ENCODE measurements at places on chromosomes 6 and 20.

- no peak for DNase-seq
These were observed 522.5 kb downstream of the EPM2A start for GRCh38 chr6:145212813-145213212.

DNA sequence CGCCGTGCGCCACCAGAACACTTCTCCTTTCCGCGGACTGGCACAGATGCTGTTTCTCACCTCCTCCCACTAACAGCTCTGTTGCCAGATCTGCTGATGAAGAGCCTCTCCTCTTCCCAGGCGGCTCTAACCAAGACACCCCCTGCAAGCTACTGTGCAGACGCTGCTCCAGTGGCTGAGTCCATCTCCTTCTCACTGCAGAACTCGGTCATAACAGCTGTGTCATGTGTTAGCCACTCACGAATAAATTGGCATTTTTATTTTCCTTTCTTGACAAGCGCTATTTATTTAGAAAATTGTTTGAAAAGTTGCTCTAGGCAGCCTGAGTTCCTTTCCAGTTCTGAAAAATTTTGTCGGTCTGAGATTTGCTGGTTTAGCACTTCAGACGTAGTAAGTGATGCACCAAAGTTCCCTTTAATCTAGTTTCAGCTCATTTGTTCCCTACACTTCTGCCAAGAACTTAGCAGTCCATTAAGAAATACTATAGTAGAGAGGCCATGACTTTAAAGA, 12.8 kb upstream of the PLEKHG1 start:
- DNase-seq: no peak

DNA sequence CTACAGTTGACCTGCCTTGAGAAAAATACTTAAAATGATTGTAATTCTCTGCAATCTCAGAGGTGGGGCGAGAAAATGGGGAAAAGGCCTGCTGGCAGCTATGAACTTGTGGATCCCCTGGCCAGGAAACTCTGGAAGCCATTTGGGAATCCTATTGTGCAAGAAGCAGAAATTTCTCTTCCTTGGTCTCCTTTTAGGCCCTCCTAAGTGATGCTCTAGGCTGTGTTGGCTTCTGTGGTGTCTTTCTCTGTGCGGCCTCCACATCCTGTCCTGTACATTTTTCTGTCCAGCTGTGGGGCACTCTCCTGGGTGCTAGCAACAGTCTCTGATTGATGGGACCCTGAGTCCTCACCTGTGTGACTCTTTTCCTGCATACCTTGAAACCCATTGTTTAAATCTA, 290.9 kb downstream of the FARS2 start:
- DNase-seq: no peak

DNA sequence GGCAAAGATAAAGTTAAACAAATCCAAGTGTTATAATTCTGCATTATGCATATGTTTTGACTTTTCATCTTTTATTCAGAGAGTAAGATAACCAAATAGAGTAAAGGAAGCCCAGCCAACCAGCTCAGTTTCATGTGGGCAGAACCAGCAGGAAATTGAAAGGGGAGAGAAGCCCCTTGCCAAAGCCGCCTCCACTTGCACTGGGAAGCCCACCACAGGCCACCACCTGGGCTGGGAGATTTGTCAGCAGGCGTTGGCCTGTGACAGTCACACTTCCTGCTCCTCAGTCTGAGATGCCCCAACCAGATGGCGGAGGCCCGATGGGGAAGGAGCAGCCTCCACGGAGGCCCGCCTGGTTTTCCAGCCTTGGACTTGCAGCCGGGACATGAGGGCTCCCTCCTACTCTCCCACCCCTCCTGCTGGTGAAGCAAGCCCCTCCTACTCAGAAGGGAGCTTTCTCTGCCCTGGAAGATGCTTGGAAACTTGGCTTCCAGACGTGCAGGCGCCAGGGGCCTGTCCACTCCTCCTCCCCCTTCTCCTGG, 166.8 kb upstream of the SULF2 start:
- no peak for DNase-seq

GRCh38 chr6:32796848-32797776, 19.7 kb downstream of the HLA-DOB start:
- DNase-seq: peak; percentile 50

DNA sequence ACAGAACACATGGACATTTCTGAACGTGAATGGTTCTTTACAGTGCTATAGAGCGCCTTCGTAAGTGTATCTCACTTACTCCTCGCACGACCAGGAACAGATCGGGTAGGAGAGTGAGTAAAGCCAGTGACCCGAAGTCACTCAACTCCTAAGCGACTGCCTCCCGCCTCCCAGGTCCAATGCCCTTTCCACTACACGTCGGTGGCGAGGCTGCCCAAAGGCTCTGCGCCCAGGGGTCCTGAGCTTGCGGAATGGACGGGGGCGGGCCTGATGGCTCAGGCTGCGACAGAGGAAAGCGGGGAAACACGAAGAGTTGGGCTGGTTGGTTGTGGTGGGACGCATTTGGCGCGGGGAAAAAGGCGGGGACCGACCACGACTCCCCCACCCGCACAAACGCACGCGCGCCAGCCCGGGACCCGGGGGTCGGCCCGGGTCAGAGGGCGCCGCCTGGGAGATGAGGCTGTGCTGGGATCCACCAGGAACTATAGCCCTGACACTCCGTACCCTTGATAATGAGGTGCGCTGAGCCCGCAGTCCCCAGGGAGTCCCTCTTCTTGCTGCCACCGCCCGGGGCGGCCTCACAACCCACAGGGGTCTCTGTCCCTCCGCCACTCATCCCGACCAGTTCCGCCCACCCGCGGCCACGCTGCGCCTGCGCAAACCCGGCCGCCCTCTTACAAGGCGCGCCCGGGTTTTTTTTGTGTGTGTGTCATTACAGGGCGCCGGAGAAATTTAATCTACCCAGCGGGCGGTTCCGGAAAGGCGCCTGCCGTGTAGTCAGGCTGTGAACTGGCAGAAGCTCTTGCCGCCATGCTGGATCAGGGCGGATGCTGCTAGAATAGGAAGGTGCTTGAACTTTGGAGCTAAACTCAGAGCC, at the start of gene BLOC1S5:
BLOC1S5 (minus strand) TSS at position 629 of the 877 bp plus-strand sequence; CDS start at position 616, 13 bp downstream.
- DNase-seq: peak; percentile 92
